ENCODE measurements at places on chromosomes 6 and 20.

GRCh38 chr6:18536591-18537055 is 149.5 kb downstream of the RNF144B start:
- DNase-seq: no peak

GRCh38 chr6:166671434-166672081 is 44.5 kb upstream of the RPS6KA2 start:
- DNase-seq: no peak

- DNase-seq: no peak
Observed at GRCh38 chr20:17712708-17713107, 12.9 kb downstream of the BANF2 start.

GRCh38 chr20:55776176-55776575 is 229.1 kb downstream of the CBLN4 start:
- DNase-seq: no peak

DNA sequence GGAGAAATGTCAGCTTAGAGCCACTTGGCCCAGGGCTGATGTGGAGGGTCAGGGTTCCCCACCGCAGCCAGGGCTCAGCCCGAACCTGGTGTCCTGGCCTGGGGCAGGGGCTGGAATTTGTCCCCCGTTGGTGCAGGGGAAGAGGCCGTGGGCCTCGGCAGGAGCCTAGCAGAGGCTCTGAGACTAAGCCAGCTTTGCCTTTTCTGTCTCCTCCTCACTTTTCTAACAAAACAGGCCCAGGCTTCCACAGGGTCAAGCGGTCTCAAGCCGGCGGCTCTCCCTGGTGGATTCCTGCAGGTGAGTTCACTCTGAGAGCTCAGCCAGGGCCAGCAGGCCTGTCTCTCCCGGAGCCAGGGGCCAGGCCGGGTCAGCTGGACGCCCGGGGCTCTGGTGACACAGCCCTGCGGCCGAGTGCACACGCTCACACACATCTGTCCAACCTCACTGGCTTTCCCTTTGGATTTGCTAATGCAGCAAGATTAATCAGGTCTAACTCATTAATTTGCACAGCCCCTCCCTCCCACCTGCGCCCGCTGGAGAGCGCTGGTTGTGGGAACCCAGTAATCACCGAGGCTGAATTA is 2.9 kb upstream of the CHRNA4 start:
- DNase-seq: no peak

DNA sequence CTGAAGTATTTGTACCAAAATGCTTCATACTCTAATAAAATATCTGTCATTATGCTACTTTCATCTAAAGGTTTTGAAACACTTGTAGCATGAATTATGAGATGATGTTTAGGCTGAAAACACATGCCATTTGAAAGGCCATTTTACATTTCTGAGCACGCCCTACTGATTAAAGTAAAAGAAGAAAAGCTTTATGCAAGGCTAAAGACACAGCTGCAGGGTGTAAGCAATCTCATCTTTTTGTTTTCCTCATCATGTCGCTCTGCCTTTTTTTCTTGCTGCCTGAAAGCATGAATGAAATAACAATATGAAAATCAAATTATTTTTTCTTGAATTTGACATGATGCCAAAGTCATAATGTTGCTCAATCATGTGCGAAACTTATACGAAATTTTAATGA is 148.6 kb upstream of the ARG1 start:
- no peak for DNase-seq

DNA sequence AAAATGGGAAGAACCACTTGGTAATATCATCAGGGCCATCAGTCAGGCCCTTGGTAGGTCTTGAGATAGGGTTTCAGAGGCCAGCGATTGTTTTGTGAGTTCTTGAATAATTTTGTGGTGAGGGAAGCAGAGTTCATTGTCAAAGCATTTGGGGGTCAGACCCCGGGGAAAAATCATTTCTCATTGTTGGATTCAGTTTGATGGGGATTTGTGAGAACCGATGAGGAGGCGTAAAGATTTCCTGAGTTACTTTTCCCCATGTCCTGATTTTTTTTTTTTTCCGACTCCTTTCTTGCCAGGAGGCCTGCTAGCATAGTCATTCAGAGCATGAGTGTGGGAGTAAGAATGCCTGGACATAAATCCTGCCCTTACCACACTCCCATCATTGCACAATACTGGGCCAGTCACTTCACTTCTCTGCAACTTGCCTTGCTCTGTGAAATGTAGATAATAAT is 60.3 kb downstream of the TSHZ2 start:
- DNase-seq: no peak

GRCh38 chr6:11908436-11909105 is 103.5 kb upstream of the HIVEP1 start:
- no peak for DNase-seq
